ENCODE measurements at places on chromosomes 1 and 21.
A peak's percentile ranks its signal among the peaks of the same experiment; 100 is the strongest.

- no peak for DNase-seq
Measured at GRCh38 chr21:32383812-32384211, 9.0 kb downstream of the URB1 start.

DNA sequence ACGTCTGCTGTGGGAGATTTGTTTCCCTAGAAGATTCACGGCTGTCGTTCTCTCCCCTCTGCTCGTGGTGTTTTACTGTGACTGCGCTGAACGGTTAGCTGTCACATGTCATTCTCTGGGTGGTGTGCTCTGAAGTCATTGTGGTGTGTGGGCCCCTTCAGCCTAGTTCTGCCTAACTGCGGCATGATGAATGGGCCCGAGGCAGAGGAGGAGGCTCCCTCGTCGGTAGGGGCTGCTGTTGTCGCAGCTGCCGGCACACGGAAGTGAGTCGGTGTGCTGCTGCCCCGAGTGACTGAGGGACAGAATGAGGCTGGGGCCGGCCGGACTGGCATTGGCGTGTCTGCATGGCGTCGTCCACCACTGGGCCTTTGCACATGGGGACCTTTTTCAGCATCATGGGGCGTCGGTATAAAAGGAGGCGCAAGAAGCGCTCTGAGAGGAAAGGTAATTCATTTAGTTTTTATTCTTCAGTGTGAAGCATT lies 77.9 kb downstream of the ADARB1 start:
- DNase-seq = no peak

DNA sequence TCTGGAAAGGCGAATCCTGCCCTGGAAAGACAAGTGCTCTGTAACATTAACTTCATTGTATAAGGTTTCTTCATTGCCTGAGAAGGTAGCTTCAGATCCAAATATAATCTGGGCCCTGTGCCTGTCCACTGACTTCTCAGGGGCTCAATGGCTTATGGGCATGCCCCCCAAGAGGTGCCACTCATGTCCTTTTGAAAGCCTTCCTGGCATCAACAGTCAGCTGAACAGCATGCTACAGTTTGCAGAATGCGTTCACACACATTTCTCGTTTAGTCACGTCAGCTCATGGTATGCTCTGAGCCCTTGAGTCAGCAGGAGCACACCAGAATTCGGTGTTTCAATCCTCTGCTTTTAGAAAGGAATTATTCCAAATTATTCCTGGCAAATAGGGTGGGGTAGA lies 23.8 kb downstream of the TMCC2 start:
- no peak for DNase-seq

GRCh38 chr1:47192458-47193384 lies 2.9 kb upstream of the PDZK1IP1 start:
- DNase-seq = peak; percentile 16

DNA sequence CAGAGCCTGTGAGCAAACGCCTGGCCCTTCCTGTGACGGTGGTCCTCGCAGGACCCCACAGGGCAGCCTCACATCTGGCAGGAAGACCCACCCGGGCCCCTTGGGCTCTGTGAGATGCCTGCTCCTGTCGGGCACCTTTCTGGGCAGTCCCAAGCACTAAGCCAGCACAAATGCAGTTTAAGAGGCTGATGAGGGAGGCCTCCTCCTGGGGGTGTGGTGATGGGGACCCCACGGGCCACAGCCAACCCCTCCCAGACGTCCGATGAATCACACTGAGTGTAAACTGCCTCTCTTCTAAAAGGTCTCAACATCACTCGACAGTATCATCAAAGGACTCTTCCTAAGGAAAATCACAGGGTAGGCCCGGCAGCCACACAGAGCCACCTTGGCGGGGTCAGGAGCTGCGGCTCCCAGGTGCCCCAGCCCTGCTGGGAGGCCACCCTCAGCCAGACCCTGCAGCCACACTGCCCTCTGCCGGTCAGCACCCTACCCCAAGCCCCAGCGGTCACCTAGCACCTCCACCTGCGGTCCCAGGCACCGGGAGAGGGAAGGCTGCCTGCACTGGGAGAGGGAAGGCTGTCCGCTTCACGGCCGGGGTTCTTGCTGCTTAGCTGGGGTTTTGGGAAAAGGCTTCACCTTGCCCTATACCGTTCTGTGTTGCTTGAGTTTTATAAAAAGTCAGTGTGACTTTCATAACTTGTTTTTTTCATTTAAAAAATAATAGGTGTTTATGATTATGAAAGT lies 3.9 kb upstream of the PRKCZ start:
- DNase-seq = no peak

DNA sequence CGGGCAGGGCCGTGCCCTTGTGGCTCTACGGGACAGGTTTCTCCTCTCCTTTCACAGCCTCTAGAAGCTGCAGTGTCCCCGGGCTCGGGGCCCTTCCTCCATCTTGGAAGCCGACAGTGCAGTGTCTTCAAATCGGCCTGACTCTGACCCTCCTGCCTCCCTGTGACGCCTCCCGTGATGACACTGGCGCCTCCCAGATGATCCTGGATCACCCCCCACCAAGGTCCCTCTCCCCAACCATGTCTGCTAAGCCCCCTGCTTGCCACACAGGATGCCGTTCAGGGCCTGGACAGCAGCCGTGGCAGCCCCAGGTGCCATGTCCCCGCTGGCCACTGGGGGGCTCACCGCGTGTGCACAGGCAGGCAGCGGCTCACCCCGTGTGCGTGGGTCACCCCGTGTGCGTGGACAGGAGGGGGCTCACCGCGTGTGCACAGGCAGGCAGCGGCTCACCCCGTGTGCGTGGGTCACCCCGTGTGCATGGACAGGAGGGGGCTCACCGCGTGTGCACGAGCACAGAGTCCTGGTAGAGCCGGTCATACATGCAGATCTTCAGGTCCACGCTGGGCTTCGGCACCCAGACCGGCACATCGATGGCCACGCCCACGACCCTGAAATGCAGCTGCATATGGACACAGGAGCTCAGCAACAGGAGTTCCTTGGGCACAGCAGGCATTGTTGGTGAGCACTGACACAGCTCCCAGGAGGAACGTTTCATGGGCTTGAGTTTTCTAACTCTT lies 24.9 kb upstream of the TMEM52 start:
- no peak for DNase-seq

Data from hypothalamus (tissue), 51 donors.